ENCODE measurements at places on chromosomes 5 and 9. TPM values are rescaled to one million over a fixed set of nuclear protein-coding genes. Genes with fewer than 3 reads are reported as not detected.

DNA sequence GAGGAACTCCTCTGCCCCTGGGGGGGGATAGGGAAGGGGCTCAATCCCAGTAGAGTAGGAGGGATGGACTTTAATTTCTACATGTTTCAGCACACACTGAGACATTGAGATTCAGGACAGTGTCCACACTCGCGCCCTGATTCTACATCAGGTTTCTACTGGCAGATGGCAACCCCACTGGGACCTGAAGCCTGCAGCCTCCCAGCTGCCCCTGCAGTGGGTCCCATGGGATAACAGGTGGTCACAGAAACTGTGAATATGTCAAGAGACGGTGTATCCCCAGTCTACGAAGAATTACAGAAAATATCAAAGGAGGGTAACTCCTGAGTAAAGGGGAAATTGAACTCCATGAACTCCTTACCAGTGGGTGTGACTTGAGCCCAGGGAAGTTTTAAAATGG, 2.4 kb upstream of the TERT start:
- no peak overlapping the region for H3K4me3 ChIP-seq
- no peaks in the 10 kb centered on the region for H3K36me3 ChIP-seq
- peak; percentile 11 for DNase-seq
- peaks cover 30% of the 10 kb centered on the region for H3K27me3 ChIP-seq

DNA sequence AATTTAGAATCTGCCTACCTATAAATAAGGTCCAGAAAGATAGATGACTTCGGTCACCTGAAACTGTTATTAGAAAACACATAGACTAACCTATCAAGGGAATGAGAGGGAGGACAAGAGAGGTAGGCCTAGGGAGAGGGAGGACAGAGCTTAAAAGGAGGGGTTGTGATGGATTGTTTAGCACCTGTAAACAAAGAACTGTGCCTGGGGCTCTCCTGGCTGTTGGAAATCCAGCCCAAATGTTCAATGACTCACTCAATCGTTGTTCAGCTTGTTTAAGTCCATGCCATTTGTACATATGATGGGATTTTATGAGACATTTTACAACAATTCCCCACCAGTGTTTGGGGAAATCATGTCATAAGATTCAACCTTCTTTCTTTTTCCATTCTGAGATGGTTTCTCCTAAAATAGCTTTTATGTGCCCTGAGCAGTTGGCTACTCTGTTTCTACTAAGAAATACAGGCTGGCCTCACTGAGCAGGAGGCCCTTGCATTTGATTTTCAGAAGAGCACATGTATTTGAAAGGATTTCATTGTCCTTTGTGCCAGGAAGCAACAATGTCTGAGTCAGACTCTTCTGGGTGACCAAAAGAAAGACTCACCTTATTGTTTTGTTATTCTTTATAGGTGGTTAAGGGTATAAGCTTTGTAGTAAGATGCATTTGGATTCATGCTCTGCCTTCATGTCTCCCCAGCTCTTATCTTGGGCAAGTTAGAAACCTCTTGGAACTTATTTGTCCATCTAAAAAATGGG, 48.2 kb upstream of the GPR151 start:
- no peak overlapping the region for H3K4me3 ChIP-seq
- no peak for DNase-seq
- no peaks in the 10 kb centered on the region for H3K27me3 ChIP-seq
- no peaks in the 10 kb centered on the region for H3K36me3 ChIP-seq

DNA sequence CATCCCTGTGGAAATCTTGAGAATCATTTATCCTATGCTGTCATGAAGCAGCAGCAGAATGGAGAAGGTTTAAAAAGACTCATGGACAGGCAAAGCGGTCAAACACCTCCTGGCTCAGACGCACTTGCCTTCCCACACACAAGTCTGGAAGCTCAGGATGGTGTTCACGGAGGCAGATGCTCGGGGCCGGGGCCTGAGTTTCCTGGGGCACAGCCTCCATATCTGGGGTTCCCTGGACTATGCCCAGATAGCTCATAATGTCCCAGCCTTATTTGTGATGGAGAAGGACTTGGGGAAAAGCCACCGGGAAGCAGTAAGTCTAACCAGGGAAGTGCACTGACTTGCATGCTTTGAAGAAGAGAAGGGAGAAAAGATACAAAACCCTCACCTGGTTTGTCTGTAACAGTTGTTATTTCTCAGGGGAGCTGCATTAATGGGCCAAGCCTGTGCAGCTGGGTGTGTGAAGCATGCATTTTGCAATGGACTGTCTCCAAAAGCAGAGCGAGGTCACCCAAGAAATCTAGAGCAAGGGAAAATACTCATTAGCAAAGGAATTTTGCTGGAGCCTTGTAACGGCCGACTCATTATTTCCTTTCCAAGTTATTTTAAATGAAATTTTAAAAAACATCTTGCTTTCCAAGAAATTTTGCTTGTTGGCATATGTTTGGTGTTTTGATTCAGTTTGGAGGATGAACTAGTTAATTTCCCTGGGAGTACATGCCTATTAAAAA, 3.4 kb downstream of the S1PR3 start:
- peaks cover 55% of the 10 kb centered on the region for H3K4me1 ChIP-seq
- peak overlapping the region; percentile 3 for H3K4me3 ChIP-seq
- peak overlapping the region; percentile 98 for H3K27ac ChIP-seq
- no peaks in the 10 kb centered on the region for H3K36me3 ChIP-seq
- H3K27me3 ChIP-seq = no peaks in the 10 kb centered on the region

GRCh38 chr9:111842313-111842712, 47.6 kb upstream of the SHOC1 start:
- H3K27ac ChIP-seq = no peak overlapping the region
- DNase-seq = no peak
- H3K36me3 ChIP-seq = no peaks in the 10 kb centered on the region

DNA sequence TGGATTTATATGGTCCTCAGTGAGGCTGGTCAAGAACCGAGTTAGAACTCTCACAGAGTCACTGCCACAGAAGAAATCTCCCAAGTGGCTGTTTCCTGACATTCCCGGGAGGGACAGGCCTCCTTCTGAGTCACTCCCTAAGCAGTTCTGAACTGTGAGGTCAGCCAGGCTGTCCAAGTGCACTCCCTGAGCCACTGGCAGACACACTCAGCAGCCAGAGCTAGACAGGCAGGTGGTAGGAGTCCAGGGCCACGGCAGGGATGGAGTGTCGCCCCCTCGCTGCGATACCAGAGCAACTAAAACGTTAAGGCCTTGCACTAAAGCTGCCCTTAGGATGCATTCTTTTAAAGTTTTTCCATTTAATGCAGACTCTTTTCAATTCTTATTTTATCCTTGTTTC, 3.4 kb downstream of the IL4 start:
- H3K4me3 ChIP-seq = no peak overlapping the region
- no peaks in the 10 kb centered on the region for H3K36me3 ChIP-seq
- peak overlapping the region; percentile 57 for H3K27ac ChIP-seq
- no peaks in the 10 kb centered on the region for H3K27me3 ChIP-seq
- no peak for DNase-seq

DNA sequence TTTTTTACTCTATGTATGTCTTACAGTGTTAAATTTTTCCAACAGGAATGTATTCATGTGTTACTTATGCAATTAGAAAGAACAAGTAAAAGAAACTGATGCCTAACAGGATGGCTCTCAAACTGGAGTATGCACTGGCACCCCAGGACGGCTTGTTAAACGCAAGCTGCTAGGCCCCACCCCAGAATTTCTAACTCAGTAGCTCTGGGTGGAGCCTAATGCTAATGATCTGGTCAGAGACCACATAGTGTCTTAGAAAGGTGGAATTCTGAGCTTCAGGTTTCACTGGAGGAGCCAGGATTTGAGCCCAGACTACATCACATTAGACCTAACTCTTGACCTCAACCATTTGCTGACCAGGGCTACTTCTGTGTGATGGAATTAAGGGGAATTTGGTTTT, 34.4 kb downstream of the SHC3 start:
- DNase-seq = no peak
- H3K27ac ChIP-seq = no peak overlapping the region
- peaks cover under 1% of the 10 kb centered on the region for H3K4me1 ChIP-seq
- no peaks in the 10 kb centered on the region for H3K27me3 ChIP-seq
- no peak overlapping the region for H3K4me3 ChIP-seq

Gene SLC6A19
- not detected for total RNA-seq

All from sigmoid colon (tissue), 7 donors.